ENCODE measurements at places on chromosomes 5 and 9.

DNA sequence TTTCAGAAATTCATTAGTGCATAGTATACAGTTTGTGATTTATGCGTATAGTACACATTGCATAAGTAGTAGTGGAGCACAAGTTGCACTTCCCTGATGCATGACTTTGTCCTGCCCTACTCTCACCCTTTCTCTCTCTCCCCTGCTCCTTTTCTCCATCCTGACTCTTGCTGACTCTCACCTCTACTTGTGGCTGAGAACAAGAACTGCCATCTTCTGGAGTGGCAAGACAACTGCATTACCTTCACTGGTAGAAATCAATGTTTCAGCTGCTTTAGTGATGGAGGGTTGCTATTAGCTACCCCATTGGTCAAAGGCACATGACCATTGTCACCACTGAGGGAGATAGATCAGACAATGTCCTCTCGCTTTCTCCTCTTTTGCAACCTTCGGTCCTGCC is 26.9 kb downstream of the SPEF2 start:
- DNase-seq = no peak

- DNase-seq = no peak
Observed at GRCh38 chr5:173093606-173094005, 37.5 kb downstream of the CREBRF start.

GRCh38 chr9:134403682-134404301 is 77.5 kb downstream of the RXRA start:
- DNase-seq = no peak

GRCh38 chr5:166596043-166596442 is 1695.4 kb upstream of the WWC1 start:
- DNase-seq = no peak

GRCh38 chr5:103271570-103272289 is 13.2 kb downstream of the MACIR start:
- DNase-seq = no peak

- no peak for DNase-seq
Observed at GRCh38 chr5:150101023-150101422, 14.7 kb upstream of the CSF1R start.
